ENCODE measurements at places on chromosomes 1 and 21.

- DNase-seq, result no peak
Measured at GRCh38 chr1:201016943-201017827, 6.3 kb downstream of the KIF21B start.

DNA sequence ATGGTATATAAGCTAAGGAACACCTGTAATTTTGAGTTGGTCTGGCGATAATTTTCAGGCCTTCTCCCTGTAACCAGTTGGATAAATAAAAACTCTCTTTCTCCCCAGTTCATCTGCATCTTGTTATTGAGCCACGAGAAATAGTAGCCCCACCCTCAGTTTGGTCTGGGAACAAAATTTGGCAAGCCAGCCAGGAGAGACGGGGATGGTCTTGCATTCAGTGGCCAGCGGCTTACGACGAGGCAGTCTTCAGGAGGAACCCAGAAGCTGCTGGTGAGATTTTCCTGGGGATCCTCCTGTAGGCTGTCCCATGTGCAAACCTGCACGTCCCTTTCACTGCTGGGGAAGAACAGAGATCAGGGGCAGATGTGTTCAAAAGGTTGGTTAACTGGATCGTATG is 174.6 kb downstream of the PLA2G4A start:
- DNase-seq, result no peak

DNA sequence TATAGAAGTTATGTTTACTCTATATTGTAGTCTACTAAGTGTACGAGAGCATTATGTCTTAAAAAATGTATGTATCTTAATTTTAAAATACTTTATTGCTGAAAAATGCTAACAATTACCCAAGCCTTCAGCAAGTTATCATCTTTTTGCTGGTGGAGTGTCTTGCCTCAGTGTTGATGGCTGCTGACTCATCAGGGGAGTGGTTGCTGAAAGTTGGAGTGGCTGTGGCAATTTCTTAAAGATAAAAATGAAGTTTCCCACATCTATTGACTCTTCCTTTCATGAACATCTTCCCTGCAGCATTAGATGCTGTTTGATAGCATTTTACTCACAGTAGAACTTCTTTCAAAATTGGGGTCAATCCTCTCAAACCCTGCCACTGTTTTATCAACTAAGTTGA is 95.8 kb downstream of the CDC7 start:
- no peak for DNase-seq

GRCh38 chr1:229340496-229340895 is 2.4 kb downstream of the CCSAP start:
- DNase-seq, result no peak

DNA sequence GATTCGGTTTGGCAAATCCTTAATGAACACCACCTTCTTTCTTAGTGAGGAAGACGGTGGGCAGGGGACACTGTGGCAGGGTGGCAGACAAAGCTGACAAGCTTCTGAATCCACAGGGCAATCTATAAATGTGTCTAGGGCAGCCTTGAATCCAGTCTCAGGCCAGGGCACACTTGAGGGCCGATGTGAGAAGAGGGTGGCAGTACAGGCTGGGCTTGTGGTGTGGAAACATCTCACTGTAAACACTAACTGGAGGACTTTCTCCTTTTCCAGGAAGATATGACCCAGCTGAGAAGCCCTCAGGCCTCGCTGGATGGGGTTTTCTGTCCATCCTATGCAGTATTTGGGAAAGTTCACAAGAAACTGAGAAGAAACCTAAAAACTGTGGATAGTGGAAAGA is 46.5 kb downstream of the PKP1 start:
- DNase-seq, result no peak

GRCh38 chr1:84855168-84855567 is 37.8 kb downstream of the LPAR3 start:
- no peak for DNase-seq

GRCh38 chr1:243940451-243940850 is 90.4 kb upstream of the AKT3 start:
- no peak for DNase-seq

GRCh38 chr1:161884475-161884874 is 118.4 kb downstream of the ATF6 start:
- no peak for DNase-seq

DNA sequence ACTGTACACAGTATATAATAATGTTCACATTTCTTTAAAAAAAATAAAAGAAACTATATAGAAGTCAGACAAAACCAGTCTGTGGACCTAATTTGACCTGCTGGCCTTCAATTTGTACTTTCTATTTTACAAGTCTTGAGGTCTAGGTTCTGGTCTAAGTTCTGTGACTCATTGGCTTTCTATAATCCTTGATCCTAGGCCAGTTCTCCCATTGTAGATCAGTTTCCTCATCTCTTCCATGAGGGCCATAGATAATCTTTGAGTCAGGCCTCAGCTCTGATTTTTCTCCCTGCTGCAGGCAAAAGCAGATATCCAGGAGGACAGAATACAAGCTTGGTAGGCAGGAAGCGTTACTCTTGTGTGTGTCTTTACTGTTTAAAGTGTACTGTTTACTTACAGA is 603.7 kb upstream of the CAMK1G start:
- no peak for DNase-seq
